GM13976 (cell line): ENCODE measurements at places on chromosomes 16 and 17.
A peak's percentile ranks its signal among the peaks of the same experiment; 100 is the strongest.

DNA sequence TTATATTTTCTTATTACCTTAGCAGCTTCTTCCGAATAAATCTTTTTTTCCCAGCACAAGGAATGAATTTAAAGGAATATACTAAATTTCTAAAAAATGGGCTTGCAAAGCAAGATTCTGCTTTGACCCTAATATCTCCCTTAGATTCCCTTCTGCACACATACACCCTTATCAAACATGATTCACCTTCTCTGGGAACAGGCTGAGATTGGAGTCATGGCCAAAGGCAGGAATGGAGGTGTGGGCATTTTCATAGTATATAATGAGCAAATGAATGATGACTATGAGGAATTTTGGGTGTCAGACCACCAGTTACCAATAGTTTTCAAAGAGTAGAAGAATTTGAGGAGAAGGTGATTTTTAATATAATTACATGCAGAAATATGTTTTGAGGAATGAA, 231.3 kb upstream of the CDH11 start:
- DNase-seq, result no peak

GRCh38 chr16:82386761-82387160, 216.7 kb upstream of the MPHOSPH6 start:
- no peak for DNase-seq

GRCh38 chr16:67349172-67349571, 22.6 kb downstream of the LRRC36 start:
- DNase-seq, result no peak

DNA sequence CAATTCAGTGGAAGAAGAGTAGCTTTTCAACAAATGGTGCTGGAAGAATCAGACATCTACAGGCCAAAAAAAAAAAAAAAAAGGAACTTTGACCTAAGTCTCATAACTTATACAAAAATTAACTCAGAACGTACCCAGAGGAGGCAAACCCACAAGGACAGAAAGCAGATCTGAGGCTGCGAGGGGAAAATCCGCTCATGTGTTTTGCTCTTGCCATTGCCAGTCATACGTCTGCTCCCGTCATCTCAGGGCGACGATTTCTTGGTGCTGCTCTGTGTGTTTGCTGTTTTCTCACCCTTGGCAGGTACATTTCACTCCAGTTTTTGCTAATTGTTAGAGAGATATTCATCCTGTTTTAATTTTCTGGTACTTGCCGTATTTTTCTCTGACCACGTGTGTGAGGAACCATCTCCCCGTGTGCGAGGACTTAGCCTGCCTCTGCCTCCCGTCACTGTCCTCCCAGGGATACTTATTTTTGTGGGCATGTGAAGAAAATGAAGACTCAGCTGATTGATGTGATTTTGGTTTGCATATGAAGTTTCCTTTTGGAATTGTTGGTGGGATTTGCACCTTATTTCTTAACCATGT, 33.4 kb upstream of the ACSF3 start:
- peak; percentile 84 for DNase-seq

DNA sequence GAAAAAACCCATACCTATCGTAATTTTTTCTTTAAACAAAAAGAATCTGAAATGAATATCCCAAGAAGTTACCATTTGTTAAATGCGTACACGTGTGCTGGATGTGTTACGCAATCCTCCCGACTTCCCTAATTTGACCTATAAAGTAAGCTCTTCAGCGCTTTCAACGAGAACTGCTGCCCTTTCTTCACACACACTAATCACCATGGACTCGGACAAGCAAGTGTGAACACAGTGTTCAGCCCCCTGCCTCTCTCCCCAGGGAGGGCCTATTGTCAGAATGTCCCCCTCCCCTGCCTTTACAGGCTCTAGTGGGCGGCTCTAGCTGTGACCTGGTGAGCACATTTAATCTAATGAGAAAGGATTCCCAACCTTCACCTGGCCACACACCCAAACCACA, 216.1 kb downstream of the CEP112 start:
- DNase-seq, result no peak
